Hepatic stellate cell (primary cell): ENCODE measurements at places on chromosomes 7 and 10.

- no peak for DNase-seq
Observed at GRCh38 chr7:13724191-13724976, 265.1 kb downstream of the ETV1 start.

- no peak for DNase-seq
Observed at GRCh38 chr10:8183241-8183704, 128.8 kb downstream of the GATA3 start.

- peak; percentile 60 for DNase-seq
Observed at GRCh38 chr10:18607503-18608378, 43.6 kb downstream of the NSUN6 start.

DNA sequence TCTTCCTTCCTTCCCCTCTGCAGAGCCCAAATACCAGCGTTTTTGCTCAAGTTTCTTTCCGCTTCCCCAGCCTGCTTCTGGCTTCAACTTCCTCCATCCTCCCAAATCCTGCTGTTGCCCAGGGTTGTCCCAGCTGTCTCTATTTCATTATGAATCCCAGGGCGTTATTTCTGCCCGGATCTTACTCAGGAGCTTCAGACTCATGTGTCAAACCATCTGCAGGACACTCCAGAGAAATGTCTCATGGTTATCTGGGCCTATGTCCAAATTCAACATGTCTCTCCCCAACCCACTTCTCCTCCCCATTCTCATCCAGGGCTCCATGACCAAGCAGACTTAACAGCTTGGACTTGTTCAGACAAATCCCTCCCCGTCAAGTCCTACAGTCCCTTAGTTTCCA lies 15.6 kb downstream of the ARHGAP22 start:
- peak; percentile 94 for DNase-seq

- no peak for DNase-seq
Observed at GRCh38 chr10:127318396-127318795, 122.0 kb upstream of the INSYN2A start.

DNA sequence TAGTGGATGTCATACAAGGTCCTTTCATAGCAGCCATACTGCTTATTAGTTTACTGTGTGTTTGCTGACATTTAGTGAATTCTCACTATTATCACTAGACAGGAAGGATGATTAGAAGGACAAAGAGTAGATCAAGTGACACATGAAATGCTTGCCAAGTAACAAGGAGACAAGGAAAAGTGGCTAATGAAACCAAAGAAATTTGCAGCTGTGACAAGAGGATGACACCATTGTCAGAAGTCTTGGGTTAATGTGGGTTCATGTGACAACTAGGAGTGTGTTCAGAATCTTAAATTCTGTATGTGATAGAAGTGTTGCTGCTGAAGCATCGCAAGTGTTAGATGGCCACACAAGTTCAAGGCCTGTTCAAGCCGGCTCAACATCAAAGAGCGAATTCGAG lies 40.8 kb upstream of the FAM180A start:
- no peak for DNase-seq

DNA sequence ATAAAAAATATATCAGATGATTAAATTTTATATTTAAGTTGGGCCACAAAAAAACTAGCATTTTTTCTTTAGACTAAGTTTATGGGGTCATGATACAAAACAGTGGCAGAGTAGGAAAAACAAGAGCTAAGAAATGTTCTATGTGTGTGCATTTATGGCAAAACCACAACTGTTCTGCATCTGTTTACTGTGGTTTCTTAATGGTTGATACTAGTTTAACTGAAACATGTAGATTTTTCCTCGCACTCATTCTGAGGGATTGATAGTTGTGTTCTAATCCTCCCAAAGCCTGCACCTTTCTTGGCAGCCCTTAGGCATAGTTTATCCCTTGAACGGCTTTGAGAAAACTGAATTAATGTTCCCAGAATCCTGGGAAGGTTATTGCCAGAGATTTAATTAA lies 66.6 kb upstream of the PHYHIPL start:
- DNase-seq, result no peak

GRCh38 chr10:120746001-120746777 lies 105.0 kb upstream of the WDR11 start:
- DNase-seq, result no peak

GRCh38 chr10:124693396-124693795 lies 50.8 kb downstream of the FAM53B start:
- DNase-seq, result no peak

DNA sequence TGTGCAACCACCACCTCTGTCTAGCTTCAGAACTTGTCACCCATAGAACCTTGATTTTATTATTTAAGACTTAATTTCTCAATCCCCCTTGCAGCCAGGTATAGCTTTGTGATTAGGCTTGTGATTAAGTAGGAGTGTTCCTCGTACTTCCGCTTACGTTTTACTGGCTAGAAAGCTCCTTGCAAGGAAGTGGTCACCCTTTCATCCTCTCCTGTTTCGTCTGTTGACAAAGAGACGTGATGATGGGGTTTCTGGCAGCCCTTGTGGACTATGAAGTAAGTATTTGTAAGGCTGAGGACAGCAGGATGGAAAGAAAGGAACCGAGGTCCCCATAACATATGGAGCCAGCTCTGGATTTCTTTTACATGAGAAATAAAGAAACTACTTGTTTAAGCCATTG lies 86.5 kb upstream of the KDM7A start:
- no peak for DNase-seq

GRCh38 chr7:66921396-66921917 lies 432 bp downstream of the TMEM248 start:
- peak; percentile 60 for DNase-seq

DNA sequence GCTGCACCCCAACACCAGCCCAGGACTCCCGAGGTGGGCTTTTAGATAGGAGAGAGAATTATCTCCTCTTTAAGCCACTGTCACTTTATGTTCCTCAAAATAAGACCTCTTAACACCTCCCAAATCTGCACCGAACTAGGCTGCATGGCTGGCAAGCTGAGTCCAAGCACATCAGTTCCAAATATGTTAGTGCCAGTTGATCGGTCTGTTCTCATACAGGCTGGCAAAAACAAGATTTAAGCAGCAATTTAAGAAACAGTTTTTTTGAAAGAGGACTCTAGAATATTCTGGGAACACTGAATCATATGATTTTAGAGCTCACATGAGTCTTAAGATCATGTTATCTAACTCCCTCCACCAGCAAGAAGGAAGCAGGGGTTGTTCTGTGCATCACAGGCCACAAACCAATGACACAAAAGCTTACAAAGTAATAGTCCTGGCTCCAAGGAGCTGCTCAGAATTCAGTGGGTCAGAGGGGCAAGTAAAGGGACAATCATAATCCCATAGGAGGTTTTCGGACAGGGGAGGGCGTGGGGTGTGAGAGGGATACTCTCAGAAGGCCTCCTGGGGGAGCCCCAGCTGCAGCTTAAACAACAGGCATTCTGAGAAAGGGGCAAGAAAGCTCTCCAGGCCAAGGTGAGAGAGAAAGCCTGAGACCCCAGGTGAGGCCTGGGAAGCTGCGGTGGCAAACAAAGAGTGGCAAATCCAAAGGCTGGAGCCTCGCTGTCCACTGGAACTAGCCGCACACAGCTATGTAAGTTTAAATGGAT lies 7.1 kb downstream of the COBL start:
- no peak for DNase-seq

GRCh38 chr10:105956550-105956949 lies 1208.0 kb downstream of the SORCS1 start:
- no peak for DNase-seq

GRCh38 chr7:43516581-43517342 lies 66.1 kb upstream of the STK17A start:
- no peak for DNase-seq

GRCh38 chr10:88086187-88086960 lies 222.9 kb downstream of the PTEN start:
- no peak for DNase-seq

GRCh38 chr10:33233635-33234034 lies 100.8 kb downstream of the NRP1 start:
- no peak for DNase-seq

- DNase-seq, result no peak
Observed at GRCh38 chr7:3767917-3768777, 467.1 kb downstream of the SDK1 start.

- DNase-seq, result no peak
Observed at GRCh38 chr7:28042721-28043120, 137.9 kb downstream of the JAZF1 start.

GRCh38 chr7:120320218-120320961 lies 47.4 kb downstream of the KCND2 start:
- DNase-seq, result no peak

DNA sequence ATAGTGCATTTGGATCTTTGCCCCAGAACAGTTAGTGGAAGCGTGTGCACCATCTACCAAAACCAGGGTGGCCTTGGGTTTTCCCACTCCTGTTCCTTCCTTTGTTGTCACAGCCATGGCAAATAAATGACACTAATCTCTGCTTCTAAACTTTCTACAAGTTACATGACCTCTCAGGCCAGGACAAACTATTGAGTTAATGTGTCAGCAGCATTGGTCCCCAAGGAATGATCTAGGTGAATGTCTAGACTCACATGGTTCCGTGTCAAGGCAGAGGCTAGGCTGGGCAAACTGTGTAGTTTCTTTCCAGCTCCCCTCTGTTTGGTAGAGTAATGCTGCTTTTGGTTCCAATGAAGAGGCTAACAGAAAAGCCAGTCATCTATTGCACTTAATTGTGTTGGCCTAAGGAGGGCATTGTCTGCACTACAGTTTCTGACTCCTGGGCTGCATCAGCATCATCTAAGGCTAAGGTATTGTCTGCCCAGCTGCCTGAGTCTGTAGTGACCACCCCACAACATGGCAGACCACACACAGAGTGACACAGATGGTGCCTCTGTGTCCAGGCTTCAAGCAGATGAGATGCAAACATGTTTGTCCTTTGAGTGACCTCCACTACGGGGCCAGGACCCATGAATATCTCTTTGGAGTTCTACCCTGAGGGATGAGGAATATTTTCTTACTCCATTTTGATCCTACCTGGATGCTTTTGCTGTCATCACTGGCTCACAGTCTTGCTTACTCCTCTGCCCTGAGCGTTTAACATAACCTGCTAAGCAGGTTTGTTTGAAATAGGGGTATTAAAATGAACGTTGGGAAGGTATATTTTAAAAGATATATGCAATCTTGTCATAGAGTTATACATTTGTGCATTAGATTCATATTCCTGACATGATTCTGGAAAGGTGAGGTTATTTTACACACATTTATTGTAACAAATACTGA lies 1.7 kb downstream of the CYP3A4 start:
- no peak for DNase-seq

DNA sequence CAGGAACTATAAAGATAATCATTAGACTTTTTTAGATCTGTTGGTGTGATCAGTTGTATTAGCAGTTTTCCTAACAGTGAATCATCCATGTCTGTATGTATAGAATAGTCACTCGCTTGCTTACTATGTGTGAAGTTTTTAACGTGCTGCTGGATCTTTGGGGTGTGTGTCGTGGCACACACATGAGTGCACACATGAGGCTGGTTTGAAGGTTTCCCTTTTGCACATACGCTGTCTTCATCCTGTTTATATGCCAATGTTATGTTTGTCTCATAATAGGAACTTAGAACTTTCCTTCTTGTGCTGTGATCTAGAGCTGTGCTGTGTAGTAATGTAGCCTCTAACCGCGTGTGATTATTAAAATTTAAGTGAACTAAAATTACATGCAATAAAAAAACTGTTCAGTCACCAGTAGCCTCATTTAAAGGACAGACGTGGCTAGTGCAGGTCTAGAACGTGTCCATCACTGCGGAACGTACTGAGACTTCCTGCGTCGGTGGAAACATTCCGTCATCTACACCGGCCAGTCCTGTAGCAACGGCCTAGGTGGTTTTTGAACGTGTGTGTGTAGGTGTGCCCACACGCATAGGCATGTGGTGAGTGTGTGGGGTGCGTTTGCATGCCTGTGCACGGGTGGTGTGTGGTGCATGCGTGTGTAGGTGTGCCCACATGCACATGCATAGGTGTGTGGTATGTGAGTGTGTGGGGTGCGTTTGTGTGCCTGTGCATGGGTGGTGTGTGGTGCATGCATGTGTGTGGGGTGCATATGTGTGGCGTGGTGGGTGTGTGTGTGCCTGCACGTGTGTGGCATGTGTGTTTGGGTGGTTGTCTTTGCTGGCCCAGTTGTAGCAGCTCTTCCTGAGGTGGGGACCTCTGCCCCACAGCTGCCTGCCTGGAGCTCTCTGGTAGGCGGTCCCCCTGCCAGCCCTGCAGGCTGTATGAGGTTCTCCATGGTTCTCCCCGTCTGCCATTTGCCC lies 56.6 kb downstream of the INPP5A start:
- no peak for DNase-seq

- no peak for DNase-seq
Observed at GRCh38 chr10:31362023-31362641, 43.1 kb downstream of the ZEB1 start.

GRCh38 chr7:24129597-24129996 lies 154.4 kb upstream of the NPY start:
- DNase-seq, result no peak

- peak; percentile 36 for DNase-seq
Observed at GRCh38 chr10:122911889-122912484, 1.6 kb downstream of the FAM24A start.

GRCh38 chr7:78284945-78285344 lies 486.4 kb downstream of the PHTF2 start:
- no peak for DNase-seq

DNA sequence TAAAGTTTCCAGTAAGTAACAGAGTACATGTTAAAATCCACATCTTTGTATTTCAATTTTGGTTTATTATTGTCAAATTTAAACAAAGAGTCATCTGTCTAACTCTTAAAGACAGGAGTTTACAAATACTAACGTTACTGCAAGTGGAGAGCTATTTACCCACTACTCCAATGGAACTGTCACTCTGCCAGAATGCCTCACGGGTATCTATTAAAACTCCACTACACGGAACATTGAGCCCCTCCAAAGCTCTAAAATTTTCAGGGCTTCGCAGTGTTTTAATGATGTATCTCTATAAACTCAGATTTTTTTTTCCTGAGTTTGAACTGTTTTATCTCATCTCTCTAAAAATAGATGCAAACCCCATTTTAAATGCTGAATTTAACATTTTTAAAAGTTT lies 388.7 kb upstream of the SEMA3A start:
- no peak for DNase-seq

- DNase-seq, result no peak
Observed at GRCh38 chr10:60125895-60126294, 219.5 kb upstream of the CCDC6 start.

- no peak for DNase-seq
Observed at GRCh38 chr7:68980011-68980410, 618.3 kb upstream of the AUTS2 start.

GRCh38 chr7:372546-372931 lies 82.6 kb downstream of the FOXL3 start:
- DNase-seq, result no peak

DNA sequence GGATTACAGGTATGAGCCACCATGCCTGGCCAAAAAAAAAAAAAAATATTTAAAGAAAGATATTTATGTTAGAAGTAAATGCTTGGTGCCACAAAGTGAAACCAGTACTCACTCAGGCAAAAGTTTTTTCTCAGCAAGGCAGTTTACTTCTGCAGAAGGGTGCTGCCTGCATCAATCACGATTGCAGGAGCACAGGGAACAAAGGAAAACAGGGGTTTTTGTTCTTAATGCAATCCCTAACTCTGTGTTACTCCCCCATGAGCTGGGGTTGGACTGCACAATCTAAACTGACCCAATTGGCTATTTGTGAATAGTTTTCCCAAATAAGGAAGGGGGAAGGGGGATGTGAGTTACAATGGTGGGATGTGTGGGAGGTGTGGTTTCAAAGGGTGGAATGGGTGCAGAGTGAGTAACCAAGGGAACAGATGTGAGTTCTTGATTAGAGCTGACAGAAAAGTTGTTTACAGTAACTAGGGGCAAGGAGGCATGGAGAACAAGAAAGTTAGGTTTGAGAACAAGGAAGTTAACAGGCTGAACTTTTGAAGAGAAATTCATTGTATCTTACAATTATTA lies 255.4 kb downstream of the TYW1 start:
- DNase-seq, result no peak
